ENCODE measurements at places on chromosomes 1 and 21.

DNA sequence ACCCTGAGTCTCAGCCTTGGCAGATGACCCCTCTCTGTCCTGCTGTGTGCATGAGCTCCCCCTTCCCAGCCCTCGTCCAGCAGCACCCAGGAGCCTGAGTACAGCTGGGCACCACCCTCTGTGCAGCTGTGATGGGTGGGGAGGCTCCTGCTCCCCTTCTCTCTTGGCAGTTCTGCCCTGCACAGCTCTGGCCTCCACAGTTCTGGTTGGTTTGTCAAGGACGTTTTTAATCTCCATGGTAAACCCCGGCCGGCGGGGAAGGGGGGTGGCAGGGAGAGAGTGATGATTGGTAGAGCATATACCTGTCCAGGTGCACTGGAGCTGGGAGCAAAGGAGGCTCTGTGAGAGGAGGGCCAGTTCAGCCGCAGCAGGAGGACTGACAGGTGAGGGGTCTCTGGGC lies at the start of gene CLCNKA:
TSS of gene CLCNKA (plus strand) at position 356 of the 400 bp plus-strand sequence. CDS start 584 bp downstream, outside the sequence.
- DNase-seq: no peak

DNA sequence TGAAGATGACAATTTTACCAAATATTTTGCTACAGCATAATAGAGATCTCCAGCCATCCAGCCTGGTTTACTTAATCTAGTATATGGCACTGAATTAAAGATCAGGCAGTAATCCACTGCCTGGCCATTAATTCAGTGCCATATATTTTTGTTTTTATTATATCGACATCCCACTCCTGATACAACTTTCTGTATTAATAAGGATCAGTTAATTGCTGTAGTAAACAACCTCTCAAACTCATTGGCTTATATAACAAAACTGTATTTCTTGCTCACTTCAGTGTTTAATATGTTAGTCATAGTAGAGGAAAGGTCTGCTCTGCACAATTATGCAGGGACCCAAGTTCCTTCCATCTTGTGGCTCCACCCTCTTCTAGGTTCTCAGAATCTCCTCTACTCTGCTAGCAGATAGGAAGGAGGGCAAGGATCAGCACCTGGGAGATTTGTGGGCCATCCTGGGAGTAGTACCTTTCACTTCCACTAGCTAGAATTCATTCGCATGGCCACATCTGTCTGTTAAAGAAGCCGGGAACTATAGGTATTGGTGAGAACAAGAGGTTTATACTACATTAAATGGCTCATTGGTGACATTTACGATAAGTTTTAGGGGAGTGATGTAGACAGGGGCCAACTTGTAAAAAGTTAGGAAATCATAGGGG lies 3.6 kb upstream of the ZDHHC18 start:
- DNase-seq: no peak

DNA sequence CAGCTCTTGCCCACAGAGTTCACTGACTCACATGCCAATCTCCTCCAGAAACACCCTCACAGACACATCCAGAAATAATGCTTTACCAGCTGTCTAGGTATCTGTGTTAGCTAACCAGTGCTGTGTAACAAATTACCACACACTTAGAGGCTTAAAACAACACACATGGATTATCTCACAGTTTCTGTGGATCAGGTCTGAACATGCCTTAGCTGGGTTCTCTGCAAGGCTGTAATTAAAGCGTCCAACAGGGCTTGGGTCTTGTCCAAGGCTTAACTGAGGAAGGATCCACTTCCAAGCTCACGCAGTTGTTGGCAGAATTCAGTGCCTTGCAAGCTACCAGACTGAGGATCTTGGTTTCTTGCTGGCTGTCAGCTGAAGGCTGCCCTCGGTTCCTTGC lies 92.5 kb upstream of the RGS4 start:
- DNase-seq: no peak

- DNase-seq: no peak
Measured at GRCh38 chr1:15618077-15618654, 908 bp downstream of the DDI2 start.

DNA sequence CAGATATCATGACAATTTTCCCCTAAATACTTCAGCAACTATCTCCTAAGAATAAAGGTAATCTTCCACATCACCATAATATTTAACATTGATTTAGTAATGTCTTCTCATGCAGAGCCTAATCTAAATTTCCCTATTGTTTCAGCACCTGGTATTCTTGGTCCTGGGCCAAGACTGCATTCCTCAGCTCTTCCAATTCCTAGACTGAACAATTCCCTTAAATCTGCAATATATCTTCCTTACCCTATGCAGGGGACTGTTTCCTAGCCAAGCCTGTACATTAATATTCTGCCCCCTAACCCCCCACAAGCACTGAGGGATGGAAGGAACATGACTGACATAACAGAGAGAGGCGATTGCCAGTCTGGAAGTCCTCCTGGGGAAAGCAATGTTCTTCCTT lies 28.7 kb upstream of the DISP1 start:
- DNase-seq: no peak

- DNase-seq: no peak
Measured at GRCh38 chr1:199706826-199707606, 320.5 kb upstream of the NR5A2 start.

DNA sequence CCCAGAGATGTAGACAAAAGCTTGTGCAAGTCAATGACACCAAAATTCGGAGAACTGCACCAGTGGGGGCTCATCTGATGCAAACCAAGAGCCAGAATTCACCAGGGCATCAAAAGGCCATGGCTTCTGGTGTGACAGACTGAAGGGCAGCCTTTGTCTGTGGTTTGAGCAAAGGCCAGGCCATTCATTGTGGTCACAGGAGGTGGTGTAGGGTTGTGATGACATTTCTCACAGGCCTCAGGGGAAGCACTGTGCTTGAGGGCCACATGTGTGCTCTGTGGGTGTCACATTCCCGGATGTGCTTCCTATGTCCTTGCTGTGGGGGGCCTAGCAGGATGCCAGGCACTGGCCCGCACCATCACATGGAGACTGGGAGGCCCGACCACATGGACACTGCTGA lies 22.5 kb upstream of the KCNE1 start:
- no peak for DNase-seq

- no peak for DNase-seq
Measured at GRCh38 chr21:26449161-26449560, 123.9 kb downstream of the CYYR1 start.

DNA sequence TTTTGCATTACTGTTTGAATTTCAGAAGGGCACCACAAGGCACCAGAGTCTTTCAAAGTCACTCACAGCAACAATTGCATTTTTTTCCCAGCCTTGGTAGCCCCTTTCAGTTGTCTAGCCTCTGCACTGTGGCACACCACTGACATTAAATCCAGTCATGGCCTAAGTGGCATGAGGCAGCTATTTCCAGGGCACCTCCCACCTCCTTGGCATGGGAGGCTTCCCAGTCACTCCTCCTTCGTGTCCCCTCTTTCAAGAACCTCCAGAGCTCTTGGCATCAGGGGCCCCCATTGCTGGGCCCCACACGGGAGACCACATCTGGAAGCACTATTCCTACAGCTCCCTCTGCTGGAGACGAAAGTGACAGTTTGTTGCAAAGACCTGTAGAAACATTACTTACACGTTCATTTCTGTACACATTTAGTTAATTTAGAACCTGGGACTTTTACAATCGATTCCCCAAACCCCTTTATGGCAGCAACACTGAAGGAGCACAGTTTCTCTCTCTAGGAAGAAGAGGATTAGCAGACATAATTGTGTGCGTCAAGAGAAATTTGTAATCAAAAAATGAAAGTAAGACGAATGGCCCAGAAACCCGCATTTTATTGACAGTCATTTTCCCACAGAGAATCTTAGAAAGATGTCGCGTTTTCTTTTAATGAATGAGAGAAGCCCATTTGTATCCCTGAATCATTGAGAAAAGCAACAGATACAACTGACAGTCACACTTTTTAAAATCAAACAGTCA lies 5.7 kb upstream of the CHD5 start:
- no peak for DNase-seq

GRCh38 chr1:220579317-220579716 lies 51.4 kb downstream of the MARK1 start:
- no peak for DNase-seq

DNA sequence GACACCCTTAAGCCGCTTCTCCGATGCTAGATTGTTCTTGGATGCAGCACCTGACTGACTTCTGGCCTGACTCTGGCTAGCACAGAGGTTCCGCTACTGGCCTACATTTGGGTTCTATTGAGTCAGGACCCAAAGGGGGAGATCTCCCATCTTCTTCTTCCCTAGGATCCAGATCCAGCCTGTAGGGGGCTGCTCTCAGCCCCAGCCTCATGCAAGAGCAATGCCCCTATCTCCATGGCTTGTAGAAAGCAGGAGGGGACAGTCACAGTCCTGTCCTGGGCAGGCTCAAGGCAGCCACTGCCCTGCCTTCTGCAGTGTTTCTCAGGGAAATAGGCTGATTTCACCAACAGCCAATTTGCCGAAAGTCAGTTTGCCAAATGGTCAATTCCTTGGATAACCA lies 6.3 kb upstream of the ADAR start:
- no peak for DNase-seq

GRCh38 chr1:196144588-196144987 lies 463.7 kb downstream of the KCNT2 start:
- DNase-seq: no peak

Data from stimulated activated CD4-positive, alpha-beta T cell treated with anti-CD3 and anti-CD28 coated beads, TNF-alpha, amount 100 ng/mL, for 1 hour (primary cell).